Common myeloid progenitor, CD34-positive (primary cell): ENCODE measurements at places on chromosomes 5 and 9.

DNA sequence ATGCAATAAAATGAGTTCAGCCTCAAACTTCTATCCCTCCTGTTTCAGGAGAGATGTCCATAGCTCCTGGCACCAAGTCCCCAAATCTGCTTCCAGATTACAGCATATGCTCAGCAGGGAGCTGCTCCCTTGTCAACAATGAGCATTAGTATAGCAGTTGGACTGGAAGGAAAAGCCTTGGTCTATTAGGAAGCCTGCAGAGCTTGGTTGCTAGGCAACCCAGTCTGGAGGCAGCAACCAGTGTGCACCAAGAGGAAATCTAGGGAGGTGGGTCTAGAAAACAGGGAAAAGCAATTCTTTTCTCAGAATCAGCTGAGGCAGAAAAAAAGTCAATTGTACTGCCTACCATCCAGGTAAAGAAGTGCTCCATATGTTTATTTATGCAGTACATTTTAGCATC lies 229.5 kb upstream of the NMUR2 start:
- DNase-seq, result no peak
- no peak overlapping the region for H3K27ac ChIP-seq
- no peaks in the 10 kb centered on the region for H3K36me3 ChIP-seq
- H3K4me1 ChIP-seq, result no peaks in the 10 kb centered on the region
- H3K4me3 ChIP-seq, result no peak overlapping the region

- no peak overlapping the region for H3K4me3 ChIP-seq
- no peak for DNase-seq
- no peaks in the 10 kb centered on the region for H3K27me3 ChIP-seq
- H3K4me1 ChIP-seq, result no peaks in the 10 kb centered on the region
- no peak overlapping the region for H3K27ac ChIP-seq
These were observed 53.4 kb upstream of the FBXL7 start for GRCh38 chr5:15446552-15446951.

GRCh38 chr9:106689089-106689488 lies 173.9 kb upstream of the ZNF462 start:
- H3K36me3 ChIP-seq, result no peaks in the 10 kb centered on the region
- DNase-seq, result no peak
- H3K27ac ChIP-seq, result no peak overlapping the region
- no peaks in the 10 kb centered on the region for H3K4me1 ChIP-seq

DNA sequence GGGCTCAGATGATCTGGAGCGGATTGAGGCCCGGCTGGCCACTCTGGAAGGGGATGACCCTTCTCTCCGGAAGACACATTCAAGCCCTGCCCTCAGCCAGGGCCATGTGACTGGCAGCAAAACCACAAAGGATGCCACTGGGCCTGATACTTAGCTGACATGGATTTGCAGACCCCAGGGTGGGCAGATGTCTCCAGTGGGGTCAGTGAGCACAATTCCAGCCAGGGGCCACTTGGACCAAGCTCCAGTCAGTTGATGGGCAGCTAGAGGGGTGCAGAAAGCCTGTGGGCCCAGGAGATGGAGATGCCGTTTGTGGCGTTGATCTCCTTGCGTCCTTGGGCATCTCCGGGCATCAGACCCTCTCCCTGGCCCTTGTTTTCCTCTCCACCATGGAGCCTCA lies 46.7 kb downstream of the PSD2 start:
- no peaks in the 10 kb centered on the region for H3K36me3 ChIP-seq
- DNase-seq, result no peak
- peaks cover 28% of the 10 kb centered on the region for H3K27me3 ChIP-seq
- no peak overlapping the region for H3K4me3 ChIP-seq

DNA sequence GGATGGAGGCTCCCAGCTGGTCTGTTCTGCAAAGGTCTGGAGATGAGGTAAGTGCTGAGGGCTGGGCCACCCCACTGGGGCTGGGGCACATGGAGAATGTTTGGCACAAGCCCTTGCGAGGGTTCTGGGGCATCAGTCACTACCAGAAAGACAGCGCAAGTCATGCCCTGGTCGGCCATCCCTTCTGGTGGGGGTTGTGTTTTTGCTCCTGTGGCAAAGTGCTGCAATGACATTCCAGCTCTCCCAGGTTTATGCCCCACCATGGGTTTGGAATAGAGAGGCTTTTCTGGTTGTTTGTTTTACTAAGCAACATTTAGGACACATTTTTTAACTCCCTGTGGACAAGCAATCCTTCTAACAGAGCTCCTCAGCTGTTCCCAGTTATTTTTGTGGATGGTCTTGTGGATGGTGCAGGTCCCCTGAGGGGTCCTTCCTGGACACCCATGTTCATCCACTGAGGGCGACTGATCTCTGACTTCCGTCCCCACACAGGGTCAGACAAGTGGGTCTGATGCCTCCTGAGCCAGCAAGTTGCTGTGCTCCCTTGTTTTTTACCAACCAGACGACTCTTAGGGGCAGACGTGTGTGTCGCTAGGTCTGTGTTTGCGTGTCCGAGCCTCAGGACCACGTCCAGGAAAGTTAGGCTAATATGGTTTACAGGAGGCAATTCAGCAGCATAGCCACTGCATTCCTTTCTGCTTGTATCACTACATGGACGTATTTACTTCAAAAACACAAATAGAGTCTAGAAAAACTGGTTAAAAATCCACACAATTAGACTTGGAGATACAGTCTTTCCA lies 64.9 kb upstream of the ECM2 start:
- H3K36me3 ChIP-seq, result no peaks in the 10 kb centered on the region
- no peaks in the 10 kb centered on the region for H3K27me3 ChIP-seq
- no peak overlapping the region for H3K4me3 ChIP-seq
- no peak overlapping the region for H3K27ac ChIP-seq
